Hematopoietic multipotent progenitor cell treated with erythropoietin and hydrocortisone succinate and interleukin-3 and kit ligand, for 15 days (in vitro differentiated cells): ENCODE measurements at places on chromosomes 5 and 9.

GRCh38 chr5:73615085-73615484 lies 10.9 kb upstream of the ARHGEF28 start:
- DNase-seq, result no peak

- DNase-seq, result no peak
Observed at GRCh38 chr9:109179801-109180523, 12.9 kb upstream of the FRRS1L start.

- DNase-seq, result no peak
Observed at GRCh38 chr5:34749431-34749873, 89.5 kb upstream of the TTC23L start.

DNA sequence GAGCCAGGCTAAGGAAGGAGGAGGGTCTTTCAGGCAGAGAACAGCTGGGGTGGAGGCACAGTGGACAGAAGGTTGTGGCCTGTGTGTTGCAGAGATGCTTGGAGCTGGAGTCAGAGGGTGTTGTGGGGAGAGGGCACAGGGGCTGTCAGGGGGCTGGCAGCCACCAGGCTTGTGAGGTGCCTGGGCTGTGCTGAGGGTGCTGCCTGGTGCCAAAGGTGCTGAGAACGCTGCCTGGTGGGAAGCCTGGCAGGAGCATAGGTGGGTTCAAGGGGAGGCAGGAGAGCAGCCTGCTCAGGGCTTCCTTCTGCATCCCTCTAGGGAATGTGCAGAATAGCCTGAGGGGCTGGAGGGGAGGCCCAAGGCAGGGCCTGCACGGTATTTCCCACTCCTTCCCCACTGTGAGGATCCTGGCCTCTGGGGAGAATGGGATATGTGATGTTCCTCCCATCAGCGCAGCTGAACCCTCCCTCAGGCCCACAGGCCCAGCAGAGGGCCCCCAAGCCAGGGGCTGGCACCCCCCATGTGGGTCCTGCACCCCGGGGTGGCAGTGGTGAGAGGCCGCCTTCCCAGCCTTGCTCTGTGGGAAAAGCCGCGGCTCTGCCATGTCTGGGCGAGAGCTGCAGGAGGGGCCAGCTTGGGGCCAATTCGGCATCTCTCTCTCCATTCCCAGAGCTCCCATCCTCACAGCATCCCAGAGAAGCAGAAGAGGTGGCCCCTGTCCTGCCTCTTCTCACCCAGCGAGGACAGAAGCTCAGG lies 76.3 kb downstream of the CACNA1B start:
- no peak for DNase-seq

- DNase-seq, result no peak
Observed at GRCh38 chr5:5969942-5970483, 408.3 kb downstream of the MED10 start.

- no peak for DNase-seq
Observed at GRCh38 chr5:116543501-116543900, 31.1 kb downstream of the SEMA6A start.

DNA sequence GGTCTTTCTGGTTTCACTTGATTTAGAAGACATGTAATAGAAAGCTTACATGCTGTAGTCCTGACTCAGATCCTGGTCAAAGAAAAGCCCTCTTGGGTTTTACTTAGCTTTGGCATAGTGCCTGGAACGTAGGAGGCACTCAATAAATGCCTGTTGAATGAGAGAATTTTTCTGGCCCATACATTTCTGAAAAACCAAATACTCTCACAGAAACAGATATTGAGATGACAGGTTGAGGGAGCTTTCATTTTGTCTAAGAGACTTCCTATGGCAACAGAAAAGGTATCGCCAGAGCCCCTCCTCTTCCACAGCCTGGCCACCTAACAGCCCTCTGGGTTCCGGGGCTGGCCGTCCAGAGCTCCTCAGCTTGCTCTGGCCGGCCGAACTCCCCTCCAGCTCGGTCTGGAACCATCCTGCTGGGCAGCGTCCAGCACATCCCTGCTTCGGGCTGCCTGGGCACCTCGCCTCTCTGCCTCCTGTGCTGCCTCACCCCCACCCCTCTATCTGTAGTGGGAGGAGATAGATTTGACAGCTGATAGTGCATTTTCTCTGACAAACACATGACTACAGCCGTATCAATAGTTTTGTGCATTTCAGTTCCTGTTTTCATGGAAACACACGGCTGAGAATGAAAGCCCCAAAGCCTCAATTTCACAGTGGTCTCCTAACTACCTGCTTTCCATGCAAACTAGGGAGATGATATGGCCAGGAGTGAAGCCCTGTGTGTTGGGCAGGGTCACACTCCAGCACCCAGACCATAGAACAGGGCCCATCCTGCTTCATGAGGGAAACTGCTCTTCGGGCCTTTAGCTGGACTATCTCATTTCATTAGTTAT lies 1.1 kb downstream of the IL4 start:
- no peak for DNase-seq

GRCh38 chr5:170611449-170612090 lies 107.8 kb downstream of the KCNIP1 start:
- DNase-seq, result no peak
